ENCODE measurements at places on chromosomes 16 and 17. TPM values are rescaled to one million over a fixed set of nuclear protein-coding genes. Genes with fewer than 3 reads are reported as not detected.

Gene VASN
- total RNA-seq: 7.1 TPM

Gene EPN3
- total RNA-seq: not detected

Gene OR4D1
- total RNA-seq: not detected

Gene PSMC5
- total RNA-seq: 89.7 TPM

Gene MTSS2
- total RNA-seq: 74.9 TPM

DNA sequence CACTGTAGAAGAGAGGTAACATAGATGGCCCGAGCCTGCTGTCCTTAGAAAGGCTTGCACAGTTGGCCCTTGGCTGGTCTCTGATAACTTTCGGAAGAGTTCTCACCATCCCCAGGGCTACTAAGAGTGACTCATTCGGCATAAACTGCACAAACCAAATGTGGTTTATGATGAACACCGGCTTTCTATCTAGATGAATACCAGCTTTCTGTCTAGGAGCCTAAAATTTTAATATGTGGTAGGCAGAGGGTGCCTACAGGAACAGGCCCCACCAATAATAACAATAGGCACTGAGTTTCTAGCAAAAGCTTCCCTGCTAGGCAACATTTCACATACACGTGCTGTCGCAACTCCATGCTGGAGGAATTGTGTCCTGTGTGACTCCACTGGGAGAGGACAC is 15.4 kb downstream of the CNOT1 start:
- peaks cover 16% of the 10 kb centered on the region for H3K4me1 ChIP-seq
- H3K27ac ChIP-seq: no peak overlapping the region
- no peak overlapping the region for H3K4me3 ChIP-seq
- DNase-seq: no peak
- H3K27me3 ChIP-seq: no peaks in the 10 kb centered on the region

DNA sequence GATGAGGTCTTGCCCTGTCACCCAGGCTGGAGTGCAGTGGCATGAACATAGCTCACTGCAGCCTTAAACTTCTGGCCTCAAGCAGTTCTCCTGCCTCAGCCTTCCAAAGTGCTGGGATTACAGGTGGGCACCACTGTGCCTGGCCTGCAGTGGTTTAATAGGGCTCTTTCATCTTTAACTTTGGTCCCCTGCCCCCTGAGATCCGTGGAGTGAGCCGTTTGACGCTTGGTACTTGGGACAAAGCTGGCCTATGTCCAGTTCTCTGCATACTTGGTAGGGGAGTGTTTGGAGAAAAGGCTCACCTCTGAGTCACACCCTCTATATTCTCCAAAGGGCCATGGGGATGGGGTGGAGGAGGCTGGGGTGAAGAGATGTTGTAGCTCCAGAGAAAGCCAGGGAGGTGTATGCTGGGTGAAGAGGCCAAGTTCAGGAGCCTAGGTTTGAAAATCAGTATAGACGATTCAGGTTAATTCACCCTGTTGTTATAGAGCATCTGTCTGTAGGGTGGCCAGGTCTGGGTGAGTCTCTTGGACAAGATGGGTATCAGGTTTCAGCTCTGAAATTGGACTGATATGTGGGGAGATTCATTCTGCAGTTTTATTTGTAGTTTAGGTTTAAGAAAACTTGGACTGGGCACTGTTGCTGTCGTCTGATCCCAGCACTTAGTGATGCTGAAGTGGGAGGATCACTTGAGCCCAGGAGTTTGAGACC is 17.6 kb downstream of the ABCC1 start:
- H3K36me3 ChIP-seq: no peaks in the 10 kb centered on the region
- peak overlapping the region; percentile 68 for H3K27ac ChIP-seq
- no peak for DNase-seq
- H3K4me3 ChIP-seq: no peak overlapping the region

- H3K4me1 ChIP-seq: peaks cover 34% of the 10 kb centered on the region
- H3K4me3 ChIP-seq: peak overlapping the region; percentile 22
- no peak for DNase-seq
- no peaks in the 10 kb centered on the region for H3K36me3 ChIP-seq
- H3K27ac ChIP-seq: peak overlapping the region; percentile 63
- H3K27me3 ChIP-seq: no peaks in the 10 kb centered on the region
Measured at GRCh38 chr17:77610518-77610893, 348.0 kb upstream of the TNRC6C start.

DNA sequence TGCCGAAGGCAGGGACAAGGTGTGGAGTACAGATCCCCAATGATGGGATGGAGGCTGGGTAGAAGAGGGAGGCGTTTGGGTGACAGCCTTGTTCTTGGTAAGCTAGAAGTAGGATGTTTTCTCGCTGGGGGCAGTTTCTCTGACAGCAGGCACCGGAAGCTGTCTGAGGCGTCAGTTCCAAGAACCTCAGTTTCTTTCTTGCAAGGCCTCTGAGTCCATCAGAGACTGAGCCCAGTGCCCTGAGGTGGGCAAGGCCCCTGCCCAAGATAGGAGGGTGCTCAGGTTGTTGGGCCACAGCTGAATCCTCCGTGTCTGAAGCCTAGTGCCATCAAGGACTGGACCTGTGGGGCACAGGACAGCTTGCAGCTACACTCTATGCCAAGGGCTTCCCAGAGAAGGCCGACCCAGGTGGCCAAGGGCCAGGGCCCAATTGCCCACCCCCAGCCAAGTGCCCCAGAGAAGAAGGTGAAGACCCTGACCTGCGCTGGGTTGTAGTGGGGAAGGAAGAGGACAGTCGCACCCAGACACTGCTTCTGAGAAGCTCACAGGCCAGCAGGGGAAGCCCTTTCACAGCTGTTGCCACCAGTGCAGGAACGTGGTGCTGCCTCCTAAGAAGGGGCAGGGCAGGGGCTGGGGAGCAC is 13.1 kb downstream of the CYB5D2 start:
- DNase-seq: no peak
- peaks cover 4% of the 10 kb centered on the region for H3K4me1 ChIP-seq
- no peak overlapping the region for H3K27ac ChIP-seq
- H3K27me3 ChIP-seq: no peaks in the 10 kb centered on the region
- H3K4me3 ChIP-seq: no peak overlapping the region

DNA sequence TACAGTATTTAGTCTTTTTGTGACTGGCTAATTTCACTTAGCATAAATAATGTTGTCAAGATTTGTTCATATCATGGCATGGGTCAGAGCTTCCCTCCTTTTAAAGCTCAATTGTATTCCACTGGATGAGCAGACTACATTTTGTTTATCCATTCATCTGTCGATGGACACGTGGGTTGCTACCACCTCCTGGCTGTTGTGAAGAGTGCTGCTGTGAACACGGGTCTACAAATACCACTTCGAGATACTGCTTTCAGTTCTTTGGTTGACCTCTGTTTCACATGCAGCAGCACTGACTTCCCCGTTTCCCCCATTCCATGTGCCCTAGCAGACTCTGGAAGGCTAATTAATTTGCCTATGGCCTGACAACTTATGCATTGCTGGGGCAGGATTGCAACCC is 285.4 kb downstream of the SHISA9 start:
- peak; percentile 57 for DNase-seq
- no peaks in the 10 kb centered on the region for H3K27me3 ChIP-seq
- H3K36me3 ChIP-seq: no peaks in the 10 kb centered on the region
- no peak overlapping the region for H3K4me3 ChIP-seq
- H3K27ac ChIP-seq: no peak overlapping the region

- H3K27me3 ChIP-seq: no peaks in the 10 kb centered on the region
- H3K27ac ChIP-seq: peak overlapping the region; percentile 79
- H3K4me3 ChIP-seq: no peak overlapping the region
- DNase-seq: no peak
- no peaks in the 10 kb centered on the region for H3K36me3 ChIP-seq
- no peaks in the 10 kb centered on the region for H3K4me1 ChIP-seq
Measured at GRCh38 chr17:6506679-6507231, 49.6 kb downstream of the PITPNM3 start.

GRCh38 chr16:69209735-69210134 is 22.8 kb downstream of the SNTB2 start:
- no peaks in the 10 kb centered on the region for H3K36me3 ChIP-seq
- peaks cover 14% of the 10 kb centered on the region for H3K4me1 ChIP-seq
- no peak overlapping the region for H3K4me3 ChIP-seq
- H3K27me3 ChIP-seq: no peaks in the 10 kb centered on the region

- no peak overlapping the region for H3K27ac ChIP-seq
- no peak for DNase-seq
- H3K36me3 ChIP-seq: no peaks in the 10 kb centered on the region
- no peak overlapping the region for H3K4me3 ChIP-seq
- H3K27me3 ChIP-seq: no peaks in the 10 kb centered on the region
- H3K4me1 ChIP-seq: peaks cover 34% of the 10 kb centered on the region
Measured at GRCh38 chr17:16465861-16466338, 26.1 kb downstream of the LRRC75A start.

DNA sequence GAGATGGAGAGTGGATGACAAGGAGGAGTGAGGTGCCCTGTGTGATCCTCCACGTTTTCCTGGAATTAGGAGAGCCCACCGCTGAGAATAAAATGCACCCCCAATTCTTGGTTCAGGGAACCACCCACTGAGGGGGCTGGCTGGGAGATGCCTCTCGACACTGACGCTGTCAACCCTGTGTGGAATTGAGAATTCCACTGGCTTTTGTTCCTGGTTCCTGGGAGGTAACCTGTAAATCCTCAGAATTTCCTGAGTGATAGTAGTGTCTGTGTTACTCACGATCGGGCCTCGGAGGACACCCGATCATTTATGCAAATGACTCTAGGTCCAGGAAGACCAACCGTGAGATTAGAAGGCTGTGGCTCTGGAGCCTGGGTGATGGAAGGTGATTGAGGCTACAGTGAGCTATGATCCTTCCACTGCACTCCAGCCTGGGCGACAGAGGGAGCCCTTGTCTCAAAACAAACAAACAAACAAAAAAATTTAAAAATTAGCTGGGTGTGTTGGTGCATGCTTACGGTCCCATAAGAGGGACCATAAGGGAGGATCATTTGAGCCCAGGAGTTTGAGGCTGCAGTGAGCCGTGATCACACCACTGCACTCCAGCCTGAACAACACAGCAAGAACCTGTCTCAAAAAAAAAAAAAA is 11.7 kb upstream of the PRPSAP1 start:
- H3K4me3 ChIP-seq: no peak overlapping the region
- no peak for DNase-seq
- H3K27ac ChIP-seq: no peak overlapping the region
- H3K27me3 ChIP-seq: no peaks in the 10 kb centered on the region

- no peak overlapping the region for H3K4me3 ChIP-seq
- H3K27ac ChIP-seq: no peak overlapping the region
- H3K36me3 ChIP-seq: no peaks in the 10 kb centered on the region
- H3K4me1 ChIP-seq: no peaks in the 10 kb centered on the region
- DNase-seq: no peak
Measured at GRCh38 chr17:56744721-56745120, 89.0 kb downstream of the C17orf67 start.

DNA sequence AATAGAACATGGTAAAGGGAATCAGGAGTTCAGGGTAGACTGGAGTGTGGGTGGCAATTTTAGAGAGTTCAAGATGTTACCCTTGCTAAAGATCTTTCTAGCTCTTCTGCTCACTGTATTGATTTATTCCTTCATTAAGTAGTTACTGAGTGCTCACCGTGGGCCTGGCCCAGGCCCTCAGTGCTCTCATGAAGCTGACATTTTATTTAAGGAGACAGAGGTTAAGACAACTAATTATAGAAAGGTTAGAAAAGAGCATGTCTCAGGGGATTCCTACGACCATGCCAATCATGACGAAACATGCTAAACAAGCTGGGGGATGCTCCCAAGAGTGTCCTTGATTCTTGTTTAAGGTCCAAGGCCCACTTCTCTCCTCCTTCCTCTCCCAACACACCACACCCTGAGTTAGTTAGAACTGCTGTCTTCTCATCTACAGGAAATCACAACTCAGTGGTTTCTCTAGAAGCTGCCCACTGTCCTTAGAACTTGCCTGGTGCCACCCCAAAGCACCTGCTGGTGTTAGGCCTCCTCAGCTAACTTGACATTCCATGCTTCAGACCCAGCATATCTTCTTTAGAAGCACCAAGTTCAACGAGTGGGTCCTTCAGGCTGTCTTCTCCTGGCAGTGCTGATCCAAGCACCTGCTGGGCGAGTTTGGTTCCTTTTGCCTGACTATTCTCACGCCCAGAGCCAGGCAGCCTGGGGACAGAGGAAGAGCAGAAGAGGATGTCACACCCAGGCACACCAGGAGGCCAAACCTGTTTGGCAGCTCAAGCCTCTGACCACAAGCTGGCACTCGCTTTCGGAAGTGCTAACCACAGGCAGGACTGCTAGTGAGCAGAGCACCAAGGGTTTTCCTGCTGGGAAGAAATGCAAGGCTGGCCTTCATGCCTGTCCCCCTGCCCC is 79.0 kb downstream of the GAS7 start:
- H3K27ac ChIP-seq: peak overlapping the region; percentile 53
- H3K36me3 ChIP-seq: no peaks in the 10 kb centered on the region
- peaks cover 73% of the 10 kb centered on the region for H3K4me1 ChIP-seq
- no peak for DNase-seq
- no peaks in the 10 kb centered on the region for H3K27me3 ChIP-seq

- DNase-seq: no peak
- H3K27me3 ChIP-seq: no peaks in the 10 kb centered on the region
- H3K4me1 ChIP-seq: peaks cover 10% of the 10 kb centered on the region
- H3K27ac ChIP-seq: no peak overlapping the region
- H3K36me3 ChIP-seq: peaks cover 13% of the 10 kb centered on the region
Measured at GRCh38 chr16:49733313-49734009, 122.5 kb downstream of the ZNF423 start.

GRCh38 chr17:18218756-18219415 is 6.5 kb upstream of the LLGL1 start:
- DNase-seq: no peak
- peaks cover 19% of the 10 kb centered on the region for H3K4me1 ChIP-seq
- no peaks in the 10 kb centered on the region for H3K36me3 ChIP-seq

GRCh38 chr16:55809851-55810250 is 23.0 kb downstream of the CES1 start:
- H3K4me1 ChIP-seq: no peaks in the 10 kb centered on the region
- no peak overlapping the region for H3K27ac ChIP-seq
- H3K27me3 ChIP-seq: peaks cover 14% of the 10 kb centered on the region
- H3K36me3 ChIP-seq: no peaks in the 10 kb centered on the region

DNA sequence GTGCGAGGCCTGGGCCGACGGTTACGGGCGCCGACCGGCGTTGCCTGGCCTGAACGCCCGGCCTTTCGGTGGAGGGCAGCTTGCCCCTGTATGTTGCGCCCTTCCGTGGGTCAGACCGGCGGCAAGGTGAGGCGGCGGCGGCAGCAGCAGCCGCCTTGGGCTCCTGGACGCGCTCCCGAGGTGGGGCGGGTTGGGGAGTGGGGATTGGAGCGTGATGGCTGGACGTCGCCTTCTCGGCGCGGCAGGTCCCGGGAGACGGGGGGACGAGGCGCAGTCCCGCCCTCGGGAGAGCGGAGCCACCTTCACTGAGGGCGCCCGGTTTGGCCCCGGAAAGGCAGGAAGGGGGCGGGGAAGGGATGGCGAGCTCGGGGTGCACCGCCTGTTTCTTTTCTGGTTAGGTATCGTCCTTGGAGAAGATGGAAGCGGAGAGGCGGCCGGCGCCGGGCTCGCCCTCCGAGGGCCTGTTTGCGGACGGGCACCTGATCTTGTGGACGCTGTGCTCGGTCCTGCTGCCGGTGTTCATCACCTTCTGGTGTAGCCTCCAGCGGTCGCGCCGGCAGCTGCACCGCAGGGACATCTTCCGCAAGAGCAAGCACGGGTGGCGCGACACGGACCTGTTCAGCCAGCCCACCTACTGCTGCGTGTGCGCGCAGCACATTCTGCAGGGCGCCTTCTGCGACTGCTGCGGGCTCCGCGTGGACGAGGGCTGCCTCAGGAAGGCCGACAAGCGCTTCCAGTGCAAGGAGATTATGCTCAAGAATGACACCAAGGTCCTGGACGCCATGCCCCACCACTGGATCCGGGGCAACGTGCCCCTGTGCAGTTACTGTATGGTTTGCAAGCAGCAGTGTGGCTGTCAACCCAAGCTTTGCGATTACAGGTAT is 671 bp downstream of the DGKE start:
- peak overlapping the region; percentile 94 for H3K27ac ChIP-seq
- peak overlapping the region; percentile 79 for H3K4me3 ChIP-seq
- DNase-seq: no peak
- H3K36me3 ChIP-seq: no peaks in the 10 kb centered on the region
